H7 (cell line): ENCODE measurements at places on chromosomes 1 and 21. TPM values are rescaled to one million over a fixed set of nuclear protein-coding genes. Genes with fewer than 3 reads are reported as not detected.

The TLR5 gene
- total RNA-seq: 0.17 and 0.44 TPM in 2 replicates

The PLXNA2 gene
- 1.8 and 5.3 TPM in 2 replicates for total RNA-seq

DNA sequence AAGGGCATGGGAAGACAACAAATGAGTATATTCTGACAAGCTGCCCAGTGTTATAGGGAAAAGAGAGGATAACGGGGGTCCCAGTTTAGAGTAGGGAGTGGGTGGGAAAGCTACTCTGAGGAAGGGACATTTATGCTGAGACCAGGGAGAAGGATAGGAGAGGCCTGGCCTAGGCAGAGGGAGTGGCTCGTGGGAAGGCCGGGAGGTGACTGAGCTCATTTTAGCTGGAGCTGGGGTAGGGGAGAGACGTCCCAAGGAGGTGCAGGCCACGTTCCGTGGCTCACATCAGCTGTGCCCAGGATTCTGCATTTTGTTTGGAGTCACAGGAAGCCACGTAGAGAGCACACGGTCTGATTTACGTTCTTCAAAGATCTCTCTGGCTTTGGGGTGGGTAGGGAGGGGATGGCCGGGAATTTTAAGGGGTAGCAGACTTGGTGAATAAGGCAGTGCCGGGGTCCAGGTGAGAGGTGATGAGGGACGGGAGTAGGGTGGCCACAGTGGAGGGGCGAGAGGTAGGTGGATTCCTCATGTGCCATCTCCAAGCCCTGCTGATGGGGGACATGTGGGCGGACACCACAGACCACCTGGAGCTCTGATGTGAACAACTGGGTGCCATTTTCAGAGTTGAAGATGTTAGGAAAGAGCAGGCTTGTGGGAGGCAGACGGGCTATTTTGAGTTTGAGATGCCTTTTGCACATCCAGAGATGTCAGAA is 4.7 kb downstream of the TINAGL1 start:
- no peak for DNase-seq

The LCA5L gene
- total RNA-seq: 0.17 and 0.78 TPM in 2 replicates

The GRIK3 gene
- total RNA-seq: 5.4 and 8.2 TPM in 2 replicates

The IL12RB2 gene
- total RNA-seq: 0.45 and 1.4 TPM in 2 replicates

The PLA2G5 gene
- 0.69 and 0.92 TPM in 2 replicates for total RNA-seq

The ICOSLG gene
- 0.96 and 1.6 TPM in 2 replicates for total RNA-seq

The KRTAP7-1 gene
- total RNA-seq: not detected in 2 replicates

The RIPPLY3 gene
- total RNA-seq: 0.52 and 0.94 TPM in 2 replicates

The GSTM1 gene
- not detected in 2 replicates for total RNA-seq

DNA sequence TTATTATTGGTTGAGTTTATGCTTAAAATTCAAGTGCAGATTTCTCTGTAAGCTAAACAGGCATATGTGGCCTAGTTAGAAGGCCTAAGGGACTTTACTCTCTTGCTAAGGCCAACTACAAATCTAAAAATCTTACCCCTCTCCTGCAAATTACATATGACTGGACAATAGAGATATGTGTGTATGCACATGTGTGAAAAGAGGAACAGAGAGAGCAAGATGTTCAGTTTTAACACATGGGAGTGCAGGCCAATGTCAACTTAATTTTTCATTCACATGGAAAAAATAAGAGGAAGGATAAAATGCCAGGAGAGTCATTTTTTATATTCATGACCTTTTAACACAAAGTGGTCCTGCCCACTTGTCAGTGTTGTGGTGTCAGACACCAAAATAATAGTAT is 8.5 kb downstream of the OR10K2 start:
- DNase-seq: no peak
